ENCODE measurements at places on chromosomes 2 and 18. TPM values are rescaled to one million over a fixed set of nuclear protein-coding genes. Genes with fewer than 3 reads are reported as not detected.

- DNase-seq, result no peak
Observed at GRCh38 chr2:186984966-186985365, 136.0 kb upstream of the ZSWIM2 start.

- DNase-seq, result peak; percentile 100
Observed at GRCh38 chr18:62714671-62715435, 488 bp upstream of the PHLPP1 start.

Gene CLEC4F
- 0.76 TPM for total RNA-seq

- DNase-seq, result no peak
Observed at GRCh38 chr18:9561759-9562158, 52.6 kb downstream of the PPP4R1 start.

Gene TMEM247
- total RNA-seq, result not detected

Gene TXNDC2
- total RNA-seq, result not detected

Gene ESPNL
- not detected for total RNA-seq

DNA sequence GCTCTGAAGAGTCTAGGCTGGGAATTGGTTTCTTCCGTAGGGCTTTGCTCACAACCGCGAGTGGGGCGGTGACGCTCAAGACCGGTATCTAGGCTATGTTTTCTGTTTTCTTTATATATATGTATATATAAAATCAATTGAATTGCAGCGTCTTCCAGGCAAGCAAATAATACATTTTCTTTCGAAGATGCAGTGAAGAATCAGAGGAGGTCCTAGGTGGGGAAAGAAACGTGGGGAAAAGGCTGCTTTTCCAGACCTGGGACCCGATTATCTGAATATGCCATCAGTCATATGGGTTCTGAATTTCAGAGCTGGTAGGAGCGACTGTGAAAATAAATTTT is 714 bp upstream of the SCN9A start:
- DNase-seq, result no peak

Gene POTEI
- total RNA-seq, result not detected

DNA sequence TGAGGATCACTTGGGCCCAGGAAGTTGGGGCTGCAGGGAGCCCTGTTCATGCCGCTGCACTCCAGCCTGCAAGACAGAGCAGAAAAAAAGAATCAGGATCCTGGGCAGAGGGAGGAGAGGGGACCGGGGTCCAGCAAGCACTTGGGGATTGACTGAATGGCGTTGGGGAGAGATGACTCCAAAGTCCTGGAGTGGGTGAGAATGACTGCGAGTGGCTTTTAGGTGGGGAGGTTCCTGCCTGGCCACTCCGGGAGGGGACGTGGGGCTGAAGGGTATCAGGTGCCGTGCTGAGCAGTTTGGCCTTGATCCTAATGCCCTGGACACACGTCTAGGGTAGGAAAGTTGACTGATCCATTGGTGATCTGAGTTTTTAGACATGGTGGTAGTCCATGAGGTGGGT is 3.5 kb upstream of the NFATC1 start:
- DNase-seq, result peak; percentile 64

DNA sequence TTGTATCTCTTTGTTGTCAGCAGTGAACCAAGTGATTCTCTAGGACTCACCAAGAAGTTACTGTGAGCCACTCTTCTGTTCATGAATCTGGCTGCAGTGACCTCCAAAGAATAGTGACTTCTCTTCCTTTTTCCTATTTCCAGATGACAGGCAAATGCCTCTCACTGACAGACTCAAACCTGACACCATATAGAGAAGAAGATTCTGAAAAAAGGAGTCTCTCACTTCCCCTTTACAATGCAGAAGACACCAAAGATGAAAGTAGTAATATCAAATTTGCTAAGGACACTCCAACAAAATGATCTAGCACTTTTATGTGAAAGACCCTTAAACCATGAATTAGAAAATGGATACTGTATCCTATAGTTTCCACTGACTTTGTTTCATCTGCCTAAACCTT is 44.4 kb upstream of the SETBP1 start:
- DNase-seq, result no peak

Gene HSPE1
- 84.5 TPM for total RNA-seq

Gene STAT4
- total RNA-seq, result 0.34 TPM

DNA sequence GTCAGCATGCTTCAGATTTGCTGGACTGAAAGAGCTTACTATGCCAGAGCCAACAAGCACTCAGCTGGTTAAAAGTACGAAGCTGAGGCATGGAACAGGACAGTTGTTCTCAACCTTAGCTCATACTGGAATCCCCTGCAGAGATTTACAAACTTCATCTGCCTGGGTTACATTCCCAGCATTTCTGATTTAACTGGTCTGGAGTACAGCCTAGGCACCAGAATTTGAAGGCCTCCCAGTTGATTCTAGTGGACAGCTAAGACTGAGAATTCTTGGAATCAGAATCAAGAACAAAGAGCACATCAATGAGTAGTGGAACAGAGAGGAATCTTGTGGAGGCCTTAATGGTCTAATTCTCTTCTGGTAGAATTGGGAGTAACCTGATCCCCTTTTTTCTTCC is 298.2 kb upstream of the NXPH2 start:
- DNase-seq, result no peak

Gene REG1B
- not detected for total RNA-seq

GRCh38 chr18:58348517-58348916 is 280.4 kb downstream of the ALPK2 start:
- no peak for DNase-seq

DNA sequence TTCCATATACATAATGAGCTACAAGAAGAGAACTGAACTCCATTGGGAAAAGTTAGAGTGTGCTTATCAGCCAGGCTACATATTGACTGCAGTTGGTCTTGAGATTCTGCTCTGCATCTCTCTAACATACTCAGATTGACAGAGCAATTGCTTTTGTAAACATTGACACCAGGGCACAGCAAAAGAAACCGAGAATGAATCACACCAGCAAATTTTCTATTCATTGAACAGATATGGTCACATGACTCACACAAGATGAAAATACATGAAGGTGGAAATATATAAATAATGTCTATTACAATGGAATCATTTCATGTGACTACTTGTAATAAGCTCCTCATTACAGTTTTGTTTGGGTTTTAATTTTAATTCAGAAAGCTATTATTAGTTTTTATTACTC is 691.9 kb upstream of the TMEFF2 start:
- DNase-seq, result no peak

- DNase-seq, result no peak
Observed at GRCh38 chr2:170587117-170587516, 128.0 kb upstream of the SP5 start.

GRCh38 chr2:65798641-65799040 is 366.2 kb upstream of the SPRED2 start:
- DNase-seq, result no peak

GRCh38 chr2:239871481-239872435 is 153.4 kb downstream of the NDUFA10 start:
- peak; percentile 62 for DNase-seq

GRCh38 chr2:74066491-74067203 is 81.1 kb downstream of the BOLA3 start:
- no peak for DNase-seq

DNA sequence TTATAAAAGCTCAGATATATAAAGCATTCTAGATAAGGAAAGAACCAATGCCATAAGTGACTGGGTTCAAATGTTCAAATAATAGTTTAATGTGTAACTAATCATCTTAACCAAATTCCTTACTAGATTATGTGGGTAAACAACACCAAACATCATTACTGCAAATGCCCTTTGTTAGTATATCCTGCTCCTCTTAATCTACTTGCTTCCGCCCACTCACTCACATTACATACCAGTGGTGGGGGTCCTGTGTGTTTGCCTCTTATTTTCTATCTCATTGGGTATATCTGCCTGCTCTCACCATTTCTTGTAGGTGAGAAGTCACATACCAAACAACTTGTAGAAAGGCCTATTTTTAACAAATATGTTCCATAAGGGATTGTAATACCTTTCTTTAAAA is 562.1 kb downstream of the NRXN1 start:
- no peak for DNase-seq

DNA sequence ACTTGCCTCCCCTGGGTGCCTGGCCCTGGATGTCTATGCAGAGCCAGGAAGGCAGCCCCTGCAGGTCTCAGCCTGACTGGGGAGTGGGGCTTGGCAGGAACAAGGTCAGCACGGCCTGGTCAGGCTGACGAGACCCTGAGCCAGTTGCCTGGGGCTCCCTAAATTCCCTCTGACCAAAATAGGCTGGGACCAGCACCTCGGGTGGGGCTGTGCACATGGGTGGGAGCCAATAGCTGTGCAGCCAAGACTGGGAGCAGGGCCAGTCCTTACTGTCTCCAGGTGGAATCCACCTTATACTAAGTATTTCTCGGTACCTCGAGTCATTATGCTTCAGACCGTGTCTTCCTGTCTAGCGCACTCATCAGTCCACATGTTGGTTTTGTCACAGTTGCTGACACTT is 11.4 kb upstream of the IL1R2 start:
- DNase-seq, result no peak

Gene UGT1A3
- total RNA-seq, result 3.0 TPM

Gene EVX2
- total RNA-seq, result not detected

- DNase-seq, result no peak
Observed at GRCh38 chr2:24544456-24545115, 53.5 kb downstream of the NCOA1 start.

Gene DCDC2C
- 1.0 TPM for total RNA-seq

DNA sequence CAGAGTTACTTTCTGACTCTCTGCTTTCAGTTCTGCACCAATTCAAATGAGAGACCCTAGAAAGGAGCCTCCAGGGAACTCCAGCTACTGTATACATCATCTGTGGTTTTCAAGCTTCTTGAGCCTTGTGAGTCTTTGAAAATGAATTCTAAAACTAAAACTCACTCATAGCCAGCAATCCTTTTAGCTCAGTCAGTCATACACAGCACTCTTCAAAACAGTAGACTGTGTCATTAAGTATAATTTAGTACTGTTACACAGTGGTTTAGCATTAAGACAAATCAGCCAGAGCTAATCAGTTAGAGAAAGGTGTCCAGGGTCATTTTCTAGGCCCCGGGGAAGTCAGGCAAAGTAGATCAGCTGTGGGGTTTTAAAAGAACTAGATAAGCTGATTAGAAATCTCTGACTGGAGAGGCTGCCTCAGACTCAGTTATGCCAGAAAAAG is 322.1 kb upstream of the THUMPD2 start:
- DNase-seq, result no peak

DNA sequence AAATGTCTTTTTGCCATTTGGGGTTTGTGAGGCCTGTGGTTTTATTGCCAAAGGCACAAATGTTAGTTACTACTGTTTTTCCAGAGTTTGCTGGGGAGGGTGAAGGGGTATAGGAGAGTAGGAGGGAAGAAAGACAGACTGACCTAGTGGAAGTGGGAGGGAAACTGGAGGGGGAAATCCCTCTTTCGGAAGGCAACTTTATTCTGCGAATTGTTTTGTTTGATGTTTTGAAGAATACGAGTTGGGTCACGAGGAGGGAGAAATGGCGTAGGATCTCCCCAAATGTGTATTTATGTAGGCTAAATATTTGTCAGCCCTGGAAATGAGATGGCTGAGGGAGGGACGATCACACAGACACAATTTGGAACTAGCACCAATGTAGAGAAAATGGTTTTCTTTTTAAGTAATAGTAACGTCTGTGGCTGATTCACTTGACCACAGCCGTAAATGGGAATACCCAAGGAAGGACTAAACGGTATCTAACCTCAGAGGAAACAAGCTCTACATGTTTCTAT is 172.3 kb downstream of the ICOS start:
- no peak for DNase-seq

DNA sequence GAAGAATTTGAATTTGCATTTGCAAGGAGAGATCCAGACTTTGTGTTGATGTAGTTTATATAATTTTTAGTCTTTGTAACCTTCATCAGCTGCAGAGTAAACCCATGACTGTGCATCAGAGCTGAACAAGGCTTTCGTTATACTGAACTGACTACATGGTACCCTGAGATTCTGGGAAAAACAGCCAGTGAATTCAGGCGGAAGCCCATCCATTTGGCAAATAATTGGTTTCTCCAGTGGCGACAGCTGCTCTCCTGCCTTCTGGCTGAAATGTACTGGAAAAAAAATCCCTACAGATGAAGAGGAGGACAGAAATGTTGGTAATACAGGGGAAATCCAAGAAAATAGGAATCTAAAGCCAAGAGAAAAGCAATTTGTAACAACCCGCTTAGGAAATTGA is 657.5 kb upstream of the CDH7 start:
- DNase-seq, result no peak

DNA sequence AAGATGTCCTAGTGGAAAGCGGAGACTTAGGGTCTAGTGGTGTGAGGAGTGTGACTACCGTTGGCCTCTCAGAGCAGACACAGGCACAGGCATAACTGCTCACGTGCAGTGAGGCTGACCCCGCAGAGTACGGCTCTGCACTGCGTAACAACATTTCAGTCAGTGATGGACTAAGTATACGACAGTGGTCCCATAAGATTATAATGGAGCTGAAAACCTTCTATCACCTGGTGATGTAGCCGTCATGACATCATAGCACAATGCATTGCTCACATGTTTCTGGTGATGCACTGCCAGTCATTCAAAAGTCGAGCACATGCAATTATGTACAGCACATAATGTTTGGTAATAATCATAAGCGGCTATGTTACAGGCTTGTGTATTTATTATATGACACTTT is 179.6 kb downstream of the VAPA start:
- no peak for DNase-seq

- DNase-seq, result no peak
Observed at GRCh38 chr2:101675512-101675911, 22.0 kb upstream of the MAP4K4 start.

Measured in suprapubic skin (tissue), 4 donors.